ENCODE measurements at places on chromosomes 11 and 22.

DNA sequence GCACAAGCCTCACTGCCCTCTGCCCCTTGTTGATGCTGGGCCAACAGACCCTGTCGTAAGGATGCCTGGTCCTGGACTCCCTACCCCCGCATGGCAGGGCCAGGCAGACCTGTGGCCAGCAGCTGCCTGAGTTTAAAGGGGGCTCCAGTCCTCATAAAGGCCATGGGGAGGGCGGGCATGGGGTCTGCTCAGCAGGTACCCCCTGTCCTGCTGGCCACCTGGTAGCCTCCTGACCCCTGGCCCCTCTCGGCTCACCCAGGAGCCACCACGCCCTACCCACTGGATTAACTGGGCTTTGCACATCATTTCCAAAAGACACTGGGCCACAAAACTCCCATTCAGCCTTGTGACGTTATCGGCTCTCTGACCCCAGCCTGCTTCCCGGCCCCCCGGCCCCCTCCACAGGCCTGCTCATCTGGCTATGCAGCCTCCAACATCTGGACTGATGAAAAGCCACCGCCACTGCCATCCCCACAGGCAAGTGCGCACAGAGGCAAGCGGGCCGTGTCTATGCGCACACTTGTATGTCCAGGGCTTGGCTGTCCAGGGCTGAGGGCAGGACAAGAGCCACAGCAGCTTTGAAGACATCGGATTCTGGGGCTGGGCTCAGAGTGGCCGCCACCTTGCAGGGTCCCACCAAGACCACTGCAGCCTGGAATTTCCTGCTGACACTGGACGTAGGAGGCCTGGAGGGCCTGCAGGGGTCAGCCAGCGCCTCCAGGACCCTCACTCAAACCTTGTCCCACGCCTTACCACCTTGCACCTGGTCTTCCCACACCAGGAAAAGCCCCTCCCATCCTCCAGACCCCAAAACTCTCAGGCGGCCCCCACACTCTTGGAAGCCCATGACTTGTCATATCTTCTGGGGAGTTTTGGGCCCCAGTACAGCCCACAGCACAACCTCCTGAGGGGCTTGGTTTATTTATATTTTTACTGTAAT, 48.7 kb downstream of the IGF2 start:
- no peak for DNase-seq

DNA sequence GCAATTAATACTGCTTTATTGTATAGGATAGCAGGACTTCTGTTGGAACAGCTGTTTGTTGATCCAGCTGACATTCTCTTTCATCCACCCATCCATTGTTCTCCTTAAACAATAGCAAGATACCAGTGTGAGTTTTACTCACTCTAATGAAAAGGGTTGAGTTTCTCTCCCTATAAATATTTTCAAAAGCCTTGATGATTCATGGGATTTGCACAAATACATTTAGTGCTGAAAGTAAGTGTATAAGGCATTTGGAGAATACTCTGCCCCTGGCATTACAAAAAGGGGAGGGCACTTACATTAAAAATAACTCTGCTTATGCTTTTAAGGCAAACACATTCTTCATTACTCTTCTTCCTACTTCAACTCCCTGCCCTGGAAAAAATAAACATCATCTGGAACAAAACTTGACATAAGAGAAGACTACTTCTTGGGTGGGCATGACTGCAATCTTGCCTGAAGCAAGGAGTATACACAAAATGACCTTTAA, 634.9 kb downstream of the METTL15 start:
- DNase-seq: no peak

GRCh38 chr11:62602141-62603071, 741 bp upstream of the MTA2 start:
- no peak for DNase-seq

- DNase-seq: no peak
These were observed 29.2 kb upstream of the POGLUT3 start for GRCh38 chr11:108527382-108527781.

- no peak for DNase-seq
These were observed 9.7 kb upstream of the MALAT1 start for GRCh38 chr11:65489035-65489705.

- no peak for DNase-seq
These were observed 7.9 kb downstream of the GNB1L start for GRCh38 chr22:19846620-19847344.

GRCh38 chr11:127791844-127792243, 791.3 kb upstream of the KIRREL3 start:
- DNase-seq: no peak

DNA sequence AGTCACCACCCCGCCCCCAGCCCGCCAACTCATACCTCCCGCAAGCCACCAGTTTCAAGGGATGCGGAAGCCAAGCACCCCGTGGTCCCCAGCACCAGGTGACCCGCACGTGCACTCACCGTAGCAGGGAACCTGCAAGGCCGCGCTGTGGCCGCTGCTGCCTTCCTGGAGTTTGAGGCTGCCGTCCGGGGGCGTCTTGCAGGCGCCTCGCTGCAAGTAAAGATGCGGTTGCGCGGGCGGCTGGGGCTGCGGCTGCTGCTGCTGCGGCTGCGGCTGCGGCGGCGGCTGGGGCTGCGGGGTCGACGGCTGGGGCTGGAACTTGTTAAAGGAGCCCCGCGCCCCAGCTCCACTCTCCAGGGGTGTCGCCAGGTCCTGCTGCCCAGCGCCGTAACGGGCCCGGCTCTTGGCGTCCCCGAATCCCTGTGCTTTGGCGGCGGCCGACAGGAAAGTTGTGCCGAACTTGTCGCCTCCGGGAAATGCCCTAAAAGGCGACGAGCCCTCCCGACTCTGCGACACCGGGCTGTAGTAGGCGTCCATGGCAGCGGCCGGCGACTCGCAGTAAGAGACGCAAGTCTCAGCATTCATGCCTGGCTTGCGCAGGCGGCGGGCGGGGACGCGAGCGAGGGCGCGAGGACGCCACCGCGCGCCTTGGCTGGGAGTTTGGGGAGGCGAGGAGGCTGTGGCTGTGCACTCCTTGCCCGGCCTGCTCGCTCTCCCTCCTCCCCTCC, at the start of gene ALX4:
ALX4 (minus strand) TSS at position 662 of the 728 bp plus-strand sequence; CDS start at position 585, 77 bp downstream.
- DNase-seq: no peak

DNA sequence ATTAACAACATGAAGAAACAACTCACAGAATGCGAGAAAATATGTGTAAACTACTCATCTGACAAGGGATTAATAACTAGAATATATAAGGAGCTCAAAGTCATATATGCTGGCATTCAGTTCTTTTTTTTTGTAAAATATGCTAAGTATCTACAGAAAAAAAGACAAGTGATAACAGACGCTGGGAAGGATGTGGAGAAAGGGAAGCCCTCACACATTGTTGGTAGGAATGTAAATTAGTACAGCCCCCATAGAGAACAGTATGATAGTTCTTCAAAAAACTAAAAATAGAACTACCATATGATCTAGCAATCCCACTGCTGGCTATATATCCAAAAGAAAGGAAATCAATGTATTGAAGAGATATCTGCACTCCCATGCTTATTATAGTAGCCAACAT, 13.8 kb downstream of the GAB2 start:
- DNase-seq: no peak

DNA sequence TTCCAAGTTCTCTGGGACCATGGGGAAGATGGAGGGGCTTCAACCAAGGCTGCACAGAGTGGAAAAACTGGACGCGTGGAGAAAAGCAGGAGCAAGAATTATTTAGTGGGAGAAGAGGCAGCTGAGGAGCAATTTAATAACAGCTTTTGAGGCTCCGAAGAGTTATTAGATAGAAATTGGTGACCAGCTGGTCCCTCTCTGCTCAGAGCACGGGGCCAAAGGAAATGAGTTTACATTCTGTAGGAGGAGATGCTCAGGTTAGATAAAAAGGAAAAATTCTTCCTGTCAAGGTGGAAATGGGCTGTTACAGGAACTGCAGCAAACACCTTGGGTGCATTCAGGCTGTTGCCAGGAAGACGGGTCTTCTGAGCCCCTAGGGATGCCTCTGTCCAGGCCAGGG, 47.0 kb upstream of the GALNT18 start:
- DNase-seq: no peak

GRCh38 chr22:41687901-41688364, 734 bp downstream of the SNU13 start:
- no peak for DNase-seq

DNA sequence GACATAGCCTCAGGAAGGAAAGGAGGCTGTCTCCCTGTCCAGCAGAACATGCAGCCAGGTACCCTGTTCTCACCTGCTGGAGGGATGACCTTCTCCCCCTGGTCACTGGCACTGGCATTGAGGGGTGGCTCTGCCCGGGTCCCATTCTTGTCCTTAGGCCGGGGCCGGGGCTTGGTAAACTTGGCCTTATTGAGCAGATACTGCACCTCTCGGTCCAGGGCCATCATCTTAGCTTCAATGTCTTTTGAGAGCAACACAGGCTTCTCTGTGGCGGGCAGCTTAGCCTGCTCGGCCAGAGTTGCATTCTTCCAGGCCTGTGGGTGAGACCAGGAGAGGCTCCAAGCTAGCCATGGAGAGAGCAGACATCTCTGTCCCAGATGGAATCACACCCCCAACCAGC, 10.5 kb downstream of the HYOU1 start:
- DNase-seq: no peak

DNA sequence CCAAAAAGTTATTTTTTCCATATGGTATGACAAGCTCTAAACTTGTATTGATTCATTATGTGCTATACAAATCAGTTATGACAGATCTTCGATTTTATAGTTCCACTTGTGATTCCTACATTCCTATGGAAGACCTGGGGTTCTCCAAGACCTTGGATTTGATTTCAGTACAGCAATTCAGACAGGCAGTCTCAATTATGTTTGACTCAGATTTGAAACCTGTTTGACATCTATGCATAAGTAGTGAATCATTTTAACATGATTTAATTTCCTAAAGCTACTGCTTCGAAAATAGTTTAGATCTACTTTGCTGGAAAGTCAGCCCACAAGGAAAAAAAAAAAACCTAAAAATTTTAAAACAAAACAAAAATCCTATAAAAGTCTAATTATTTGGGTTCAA, 820.4 kb downstream of the LUZP2 start:
- DNase-seq: no peak

DNA sequence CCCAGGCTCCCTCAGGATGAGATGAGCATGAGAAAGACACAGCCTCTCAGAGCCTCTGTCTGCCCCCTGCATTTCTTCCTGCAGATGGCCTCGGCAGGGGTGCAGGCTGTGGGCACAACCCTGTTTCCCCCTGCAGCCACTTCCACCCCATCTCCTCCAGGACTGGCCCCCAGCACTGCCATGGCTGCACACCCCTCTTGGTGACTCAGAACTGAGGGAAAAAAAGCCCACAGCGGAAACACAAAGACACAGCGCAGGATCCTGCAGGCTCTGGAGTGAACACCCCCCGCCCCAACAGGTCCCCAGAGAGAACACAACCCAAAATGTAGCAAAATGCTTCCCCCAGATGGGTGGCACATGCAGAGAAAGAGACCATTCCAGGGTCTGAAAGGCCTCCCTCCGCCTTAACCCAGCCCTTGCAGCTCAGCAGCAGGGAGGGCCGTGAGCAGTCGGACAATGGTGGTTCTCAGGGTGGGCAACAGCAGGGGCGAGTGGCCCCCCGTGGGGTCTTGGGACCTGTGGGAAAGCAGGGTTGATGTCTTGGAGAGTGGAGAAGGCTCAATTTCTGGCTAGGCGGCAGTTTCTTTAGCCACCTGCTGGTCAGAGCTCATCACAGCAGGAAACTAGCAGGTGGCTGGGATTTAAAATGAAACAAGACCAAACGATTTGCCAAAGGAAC, 8.0 kb downstream of the TUBGCP6 start:
- DNase-seq: no peak

DNA sequence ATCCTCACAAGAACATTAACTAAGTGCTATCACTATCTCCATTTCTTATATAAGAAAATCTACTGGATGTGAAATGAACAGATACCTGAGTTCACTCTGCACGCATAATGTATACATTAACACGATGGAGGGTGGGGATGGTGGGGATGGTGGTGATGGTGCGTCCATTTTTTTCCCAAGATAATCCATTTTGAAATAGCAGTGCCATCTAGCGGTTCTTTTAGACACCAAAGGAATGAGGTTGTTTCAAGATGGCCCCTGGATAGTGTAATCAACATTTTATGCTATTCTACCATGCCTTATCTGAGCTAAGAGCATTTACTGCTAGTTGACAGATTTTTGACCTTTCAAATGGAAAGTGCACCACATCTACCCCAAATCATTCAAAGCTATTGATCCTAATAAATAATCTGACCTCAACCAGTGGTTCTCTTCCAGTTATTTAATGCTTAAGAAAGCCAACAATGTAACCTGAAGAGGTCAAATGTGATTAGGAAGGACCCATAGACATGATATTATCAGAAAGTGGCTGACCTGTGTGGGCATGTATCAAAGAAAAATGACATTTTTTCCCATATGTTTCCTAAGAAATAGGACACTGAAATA, 714.7 kb upstream of the TENM4 start:
- no peak for DNase-seq

GRCh38 chr11:134863294-134863693, 451.3 kb upstream of the B3GAT1 start:
- DNase-seq: no peak

DNA sequence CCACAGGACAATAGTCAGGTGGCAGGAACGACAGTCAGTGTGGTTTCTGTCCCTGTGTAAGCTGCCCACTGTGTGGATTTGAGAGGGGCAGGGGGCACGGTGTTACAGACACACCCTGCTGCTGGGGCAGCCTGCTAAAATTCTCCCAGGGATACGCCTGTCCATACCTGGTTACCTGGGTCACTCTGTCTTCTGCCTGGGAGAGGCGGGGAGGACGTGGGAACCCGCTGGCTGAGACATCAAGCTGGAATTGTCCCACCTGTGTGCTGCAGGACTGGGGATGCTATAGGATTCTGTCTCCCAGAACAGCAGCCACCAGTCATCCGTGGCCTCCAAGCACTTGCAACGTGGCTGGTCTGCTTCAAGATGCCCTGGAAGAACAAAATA, 63.8 kb upstream of the LINC01488 start:
- no peak for DNase-seq

DNA sequence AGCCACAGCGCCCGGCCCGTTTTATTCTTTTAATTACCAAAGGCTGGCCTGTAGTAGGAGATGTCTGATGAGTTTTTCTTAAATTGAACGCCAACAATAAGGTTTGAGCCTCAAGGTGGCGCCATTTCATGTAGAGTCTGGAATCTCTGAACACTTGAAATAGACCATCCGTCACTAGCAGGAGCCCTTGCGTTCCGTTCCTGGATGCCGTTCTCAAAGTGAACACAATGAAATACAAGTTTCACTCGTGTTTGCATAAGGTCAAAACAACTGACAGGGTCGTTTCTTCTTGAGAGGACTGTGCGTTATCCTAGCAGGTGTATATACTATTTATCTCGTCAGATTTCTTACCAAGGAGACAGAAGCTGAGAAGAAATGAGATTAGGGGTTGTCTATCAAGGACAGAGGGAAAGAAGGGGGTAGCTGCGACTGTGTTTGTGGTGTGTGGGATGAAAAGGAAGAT, 18.7 kb upstream of the SCGB1D1 start:
- peak; percentile 65 for DNase-seq

- no peak for DNase-seq
These were observed 34.7 kb upstream of the TOLLIP start for GRCh38 chr11:1344056-1344635.

- no peak for DNase-seq
These were observed 23.9 kb upstream of the LYVE1 start for GRCh38 chr11:10592331-10592730.

Measured in T-helper 9 cell (primary cell).